ENCODE measurements at places on chromosomes 2 and 18.

DNA sequence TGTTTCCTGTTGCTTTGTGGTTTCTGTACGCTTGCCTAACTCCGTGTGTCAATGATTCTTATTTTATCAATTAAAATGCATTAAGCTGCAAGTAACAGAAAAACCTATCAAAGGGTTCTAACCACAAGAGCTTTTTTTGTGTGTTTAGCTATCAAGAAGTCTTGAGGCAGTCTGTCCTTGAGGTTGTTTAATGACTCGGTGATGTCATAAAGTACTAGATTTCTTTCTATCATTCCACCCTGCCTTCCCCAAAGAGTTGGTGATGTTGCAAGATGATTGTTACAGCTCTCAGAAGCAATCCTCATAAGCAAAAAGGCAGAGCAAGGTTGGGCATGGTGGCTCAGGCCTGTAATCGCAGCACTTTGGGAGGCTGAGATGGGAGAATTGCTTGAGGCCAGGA, 51.9 kb upstream of the SPTBN1 start:
- DNase-seq, result no peak

DNA sequence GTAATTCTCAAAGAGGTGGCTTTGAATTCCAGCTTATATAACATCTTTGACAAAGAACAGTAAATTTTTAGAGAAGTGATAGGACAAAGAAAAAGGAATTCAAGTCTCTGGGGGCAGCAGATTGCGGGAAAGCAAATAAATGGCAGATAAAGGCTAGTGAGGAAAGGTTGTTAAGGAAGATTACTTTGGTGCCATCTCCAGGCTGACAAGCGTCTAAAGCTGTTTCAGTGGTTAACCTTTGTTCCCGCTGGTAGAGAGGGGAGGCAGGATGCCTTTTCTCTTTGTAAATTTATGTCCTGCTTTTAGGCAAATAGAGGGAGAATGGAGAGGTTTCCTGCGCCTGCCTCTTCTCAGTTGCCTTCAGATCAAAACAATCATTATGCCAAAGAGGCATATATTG, 431.2 kb upstream of the CHST9 start:
- no peak for DNase-seq

GRCh38 chr2:95001701-95002100, 23.8 kb upstream of the MAL start:
- no peak for DNase-seq

DNA sequence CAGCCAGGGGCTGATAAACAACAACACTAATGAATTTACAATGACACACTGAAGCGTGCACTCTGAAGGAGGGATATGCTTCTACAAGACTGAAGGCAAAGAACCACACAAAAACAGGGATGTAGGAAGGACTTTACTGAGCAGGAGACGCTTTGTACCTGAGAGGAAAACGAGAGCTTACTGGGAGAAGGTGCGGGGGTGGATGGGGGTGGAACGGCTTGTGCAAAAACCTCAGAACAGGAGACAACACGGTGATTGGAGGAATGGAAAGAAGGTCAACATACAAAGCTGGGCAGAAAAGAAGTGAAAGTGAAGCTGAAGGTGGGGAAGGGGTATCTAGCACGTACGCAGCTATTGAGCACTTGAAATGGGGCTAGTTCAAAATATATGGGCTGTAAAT, 93.1 kb downstream of the SLC8A1 start:
- no peak for DNase-seq

- DNase-seq, result peak; percentile 88
These were observed 39.3 kb downstream of the LCT start for GRCh38 chr2:135797497-135798274.

GRCh38 chr2:29881089-29881730, 40.2 kb downstream of the ALK start:
- DNase-seq, result no peak

DNA sequence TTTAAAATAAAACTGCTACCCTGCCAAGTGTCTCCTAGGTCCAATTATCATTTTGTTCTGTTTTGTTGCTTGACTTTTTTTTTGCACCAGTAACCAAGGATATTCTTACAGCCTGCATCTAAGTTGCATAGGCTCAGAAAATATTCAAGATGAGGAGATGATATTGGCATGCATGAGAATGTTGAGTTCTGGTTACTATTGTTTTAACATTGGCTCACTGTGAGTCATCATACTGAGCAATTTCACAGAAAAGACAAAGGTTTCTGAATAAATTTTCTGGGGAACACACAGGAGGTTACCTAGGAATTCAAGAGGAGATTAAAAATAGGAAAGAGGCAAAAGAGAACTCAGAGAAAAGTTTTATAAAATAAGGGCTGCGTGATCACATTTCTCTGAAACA, 84.8 kb upstream of the POU3F3 start:
- DNase-seq, result peak; percentile 25

All from suppressor macrophage treated with lipopolysaccharide for 1 hour (primary cell).